ENCODE measurements at places on chromosomes 4 and X.

GRCh38 chrX:45758319-45758718 lies 557.6 kb upstream of the DIPK2B start:
- no peak for DNase-seq

DNA sequence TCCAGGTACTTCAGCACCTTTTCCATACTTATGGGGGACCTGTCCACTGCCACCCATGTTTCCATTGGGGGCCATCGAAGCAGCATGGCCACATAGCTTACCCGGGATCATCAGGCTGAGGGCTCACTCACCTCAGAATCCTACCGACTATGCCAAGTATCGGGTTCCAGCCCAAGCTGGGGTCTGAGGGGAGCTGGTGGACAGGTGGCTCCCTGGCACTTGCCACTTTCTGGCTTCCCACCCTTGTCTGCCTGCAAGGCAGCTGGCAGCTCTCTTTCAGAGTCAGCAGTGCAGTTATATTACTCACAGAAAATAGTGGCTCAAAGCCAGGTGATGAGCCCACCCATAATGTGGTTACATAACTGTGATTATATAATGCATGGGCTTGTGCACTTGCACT lies 1153.8 kb downstream of the STIM2 start:
- no peak for DNase-seq

GRCh38 chrX:130114141-130114588 lies 3.9 kb upstream of the ELF4 start:
- no peak for DNase-seq

GRCh38 chr4:59597536-59598329 lies 1602.4 kb upstream of the ADGRL3 start:
- no peak for DNase-seq

- DNase-seq: no peak
These were observed 14.8 kb downstream of the BLOC1S4 start for GRCh38 chr4:6730603-6731317.

DNA sequence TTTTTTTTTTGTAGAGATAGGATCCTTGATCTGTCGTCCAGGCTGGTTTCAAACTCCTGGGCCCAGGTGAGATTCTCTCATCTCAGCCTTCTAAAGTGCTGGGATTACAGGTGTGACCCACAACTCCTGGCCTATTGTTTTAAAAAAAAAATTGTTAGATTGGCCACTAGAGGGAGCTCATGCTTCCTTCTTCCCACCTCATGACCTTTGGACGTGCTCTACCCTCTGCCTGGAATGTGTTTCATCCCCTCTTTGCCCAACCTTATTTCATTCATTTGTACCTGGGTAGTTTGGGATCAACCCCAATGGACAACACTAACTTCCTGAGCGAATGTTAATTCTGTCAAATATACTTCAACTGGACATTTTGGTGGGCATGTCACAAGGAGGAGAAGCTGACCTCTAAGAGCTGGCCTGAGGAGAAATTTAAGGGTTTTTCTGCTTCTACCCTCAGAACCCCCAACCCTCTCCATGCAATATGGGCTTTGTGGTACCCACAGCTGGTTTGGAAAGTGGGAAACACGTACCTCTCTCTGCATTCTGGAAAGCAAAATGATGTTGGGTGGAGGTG lies 6.4 kb downstream of the PPEF2 start:
- peak; percentile 5 for DNase-seq

- no peak for DNase-seq
These were observed 894.4 kb downstream of the FAT4 start for GRCh38 chr4:126209147-126209546.

DNA sequence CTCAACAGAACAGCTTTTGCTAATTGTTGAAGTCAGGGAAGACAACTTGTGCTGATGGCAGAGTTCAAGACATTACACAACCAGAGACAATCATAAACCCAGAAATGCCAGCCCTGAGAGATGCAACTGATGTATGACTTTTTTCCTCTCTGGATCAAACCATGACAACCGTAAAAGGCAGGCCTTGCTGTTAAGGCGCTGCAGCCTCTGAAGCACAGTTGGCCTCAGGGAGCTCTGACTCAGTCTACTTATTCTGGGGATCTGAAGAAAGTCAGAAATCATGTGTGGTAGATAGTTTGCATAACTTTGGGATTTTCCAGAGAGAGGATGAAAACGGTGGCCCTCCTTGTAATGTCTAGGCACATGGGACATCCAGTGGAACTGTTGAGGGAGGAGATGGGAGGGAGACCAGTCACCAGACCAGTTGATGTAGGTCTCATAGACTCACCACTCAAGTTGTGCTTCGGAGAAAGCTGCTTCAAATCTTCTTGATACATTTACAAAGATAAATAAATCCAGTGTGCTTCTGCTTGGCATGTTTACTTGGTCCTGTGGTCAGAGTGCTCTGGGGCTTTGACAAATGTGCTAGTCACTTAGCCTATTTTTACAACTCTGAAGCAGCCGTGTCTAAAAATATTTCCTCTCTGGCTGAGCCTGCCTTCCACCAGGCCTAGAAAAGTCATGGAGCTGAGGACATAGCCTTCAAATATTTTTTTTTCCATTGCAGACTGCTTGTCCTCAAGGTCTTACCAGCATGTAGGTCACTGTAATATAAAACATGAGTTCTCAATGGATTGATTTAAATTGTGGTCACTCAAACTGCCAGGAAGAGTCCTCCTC lies 7.5 kb downstream of the HADH start:
- no peak for DNase-seq

DNA sequence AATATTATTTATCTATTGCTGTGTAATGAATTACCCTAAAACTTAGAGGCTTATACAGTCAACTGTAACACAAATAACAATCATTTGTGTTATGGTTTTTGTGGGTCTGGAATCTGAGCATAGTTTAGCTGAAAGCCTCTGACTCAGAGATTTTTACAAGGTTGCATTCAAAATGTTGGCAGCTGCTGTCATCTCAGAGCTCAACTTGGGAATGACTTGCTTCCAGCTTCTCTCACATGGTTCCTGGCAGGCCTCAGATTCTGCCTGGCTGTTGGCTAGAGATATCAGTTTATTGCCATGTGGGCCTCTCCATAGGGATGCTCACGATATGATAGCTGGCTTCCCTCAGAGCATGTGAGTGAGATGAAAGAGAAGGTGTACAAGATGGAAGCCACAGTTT lies 70.2 kb upstream of the BRWD3 start:
- no peak for DNase-seq

GRCh38 chr4:186727977-186728519 lies 4.4 kb upstream of the FAT1 start:
- DNase-seq: no peak

GRCh38 chr4:148054275-148054674 lies 322.4 kb downstream of the ARHGAP10 start:
- no peak for DNase-seq

- no peak for DNase-seq
These were observed 75.8 kb downstream of the MAGEB10 start for GRCh38 chrX:27883468-27884092.

GRCh38 chrX:121150217-121150616 lies 102.8 kb downstream of the GLUD2 start:
- DNase-seq: no peak

GRCh38 chr4:36165631-36166005 lies 78.7 kb downstream of the ARAP2 start:
- no peak for DNase-seq

Data from effector memory CD8-positive, alpha-beta T cell (primary cell).